NCI-H1105 (cell line): ENCODE measurements at places on chromosomes 2 and 18.

DNA sequence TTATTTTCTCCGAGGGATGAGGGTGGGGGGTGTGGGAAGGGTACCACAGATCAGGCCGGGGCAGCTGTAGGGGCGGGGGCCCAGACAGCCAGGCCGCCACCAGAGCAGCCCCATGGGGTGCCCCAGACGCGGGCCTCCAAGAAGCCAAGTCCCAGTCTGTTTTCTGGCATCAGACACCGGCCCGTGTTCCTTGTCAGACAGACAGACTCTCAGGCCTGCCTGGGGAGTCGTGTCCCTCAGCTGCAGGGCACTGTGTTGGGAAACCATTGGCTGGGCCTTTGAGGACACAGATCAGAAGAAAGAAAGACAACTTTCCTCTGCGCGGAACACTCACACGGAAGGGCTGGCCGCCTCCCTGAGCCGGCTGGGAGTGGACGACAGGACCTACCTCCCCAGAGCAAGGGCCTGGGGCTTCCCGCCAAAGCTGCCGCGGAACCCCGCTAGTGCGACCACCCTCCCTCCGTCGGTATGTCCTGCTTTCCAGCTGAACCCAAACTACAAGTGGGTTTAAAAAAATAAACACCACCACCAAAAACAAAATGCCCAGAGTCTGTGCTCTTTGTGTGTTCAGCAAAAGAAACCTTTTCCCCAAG is 88.0 kb downstream of the SMAD7 start:
- no peak for DNase-seq

- no peak for DNase-seq
Observed at GRCh38 chr2:239199041-239199768, 201.6 kb downstream of the HDAC4 start.

- DNase-seq = no peak
Observed at GRCh38 chr2:17270894-17271293, 247.3 kb downstream of the RAD51AP2 start.

DNA sequence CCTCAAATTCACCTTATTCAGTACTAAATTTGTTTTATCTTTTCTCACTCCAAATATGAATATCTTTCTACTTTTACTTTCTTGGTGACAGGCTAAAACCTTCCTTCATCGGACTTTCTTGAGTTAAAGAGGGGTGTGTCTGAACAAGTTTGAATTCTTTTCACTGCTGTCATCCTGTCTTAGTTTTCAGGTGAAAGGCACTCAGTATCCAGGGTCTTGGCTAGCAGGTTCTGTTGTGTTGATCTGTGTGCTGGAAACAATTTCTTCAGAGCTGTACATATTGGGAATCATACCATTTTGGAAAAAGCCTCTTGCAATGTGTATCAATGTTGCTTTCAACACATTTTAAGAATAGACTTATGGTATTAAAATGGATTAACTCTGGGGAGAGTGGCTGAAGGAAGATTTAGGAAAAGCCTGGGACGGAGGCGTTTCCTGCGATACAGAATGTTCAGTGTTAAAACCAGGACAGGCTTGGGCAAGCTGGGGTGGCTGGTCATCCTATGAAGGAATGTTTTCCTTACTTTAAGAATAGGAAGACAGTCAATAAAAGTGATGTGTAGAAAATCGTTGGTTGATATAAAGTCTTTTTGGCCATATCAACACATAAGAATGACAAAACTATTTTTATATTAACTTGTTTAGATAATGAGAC is 350.7 kb upstream of the SPRED2 start:
- DNase-seq = no peak

DNA sequence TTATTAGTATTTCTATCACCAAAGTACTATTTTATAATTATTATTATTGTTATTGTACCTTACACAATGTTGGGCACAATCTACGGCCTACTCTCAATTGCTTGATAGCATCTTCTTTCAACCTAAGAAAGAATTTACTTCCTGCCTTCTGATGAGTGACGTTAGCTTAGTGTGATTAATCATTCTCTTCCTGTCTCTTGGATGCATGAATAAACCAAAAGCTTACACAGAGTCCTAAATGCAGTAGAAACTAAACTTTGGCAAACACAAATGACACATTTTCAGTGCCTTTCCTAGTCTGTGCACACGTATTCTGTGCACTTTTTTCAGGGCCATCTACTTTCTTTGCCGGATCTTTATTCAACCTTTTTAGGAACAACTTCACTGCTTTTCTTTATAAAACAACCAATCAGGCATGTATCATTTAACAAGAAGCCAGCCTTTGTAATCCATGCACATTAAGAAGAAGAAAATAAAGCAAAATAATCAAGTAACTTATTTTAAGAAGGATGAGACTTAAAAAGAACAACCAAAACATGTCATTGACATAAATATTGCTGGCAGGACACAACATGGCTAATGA is 19.1 kb downstream of the TRAK2 start:
- DNase-seq = no peak

- no peak for DNase-seq
Observed at GRCh38 chr2:156800781-156801361, 364.7 kb downstream of the GPD2 start.

- DNase-seq = no peak
Observed at GRCh38 chr2:45156605-45157004, 147.4 kb upstream of the SIX2 start.

GRCh38 chr2:238720232-238720672 is 127.6 kb upstream of the TWIST2 start:
- peak; percentile 25 for DNase-seq

- no peak for DNase-seq
Observed at GRCh38 chr2:1543776-1544477, 130.7 kb downstream of the TPO start.

- DNase-seq = no peak
Observed at GRCh38 chr2:16481351-16481750, 184.3 kb downstream of the CYRIA start.

DNA sequence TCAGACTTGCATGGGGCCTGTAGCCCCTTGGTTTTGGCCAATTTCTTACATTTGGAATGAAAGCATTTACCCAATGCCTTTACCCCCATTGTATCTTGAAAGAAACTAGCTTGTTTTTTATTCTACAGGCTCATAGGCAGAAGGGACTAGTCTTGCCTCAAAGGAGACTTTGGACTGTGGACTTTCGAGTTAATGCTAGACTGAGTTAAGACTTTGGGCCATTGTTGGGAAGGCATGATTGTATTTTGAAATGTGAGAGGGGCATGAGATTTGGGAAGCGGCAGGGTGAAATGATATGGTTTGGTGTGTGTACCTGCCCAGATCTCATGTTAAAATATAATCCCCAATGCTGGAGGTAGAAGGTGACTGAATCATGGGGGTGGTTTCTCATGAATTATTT is 13.4 kb upstream of the WDR75 start:
- no peak for DNase-seq

DNA sequence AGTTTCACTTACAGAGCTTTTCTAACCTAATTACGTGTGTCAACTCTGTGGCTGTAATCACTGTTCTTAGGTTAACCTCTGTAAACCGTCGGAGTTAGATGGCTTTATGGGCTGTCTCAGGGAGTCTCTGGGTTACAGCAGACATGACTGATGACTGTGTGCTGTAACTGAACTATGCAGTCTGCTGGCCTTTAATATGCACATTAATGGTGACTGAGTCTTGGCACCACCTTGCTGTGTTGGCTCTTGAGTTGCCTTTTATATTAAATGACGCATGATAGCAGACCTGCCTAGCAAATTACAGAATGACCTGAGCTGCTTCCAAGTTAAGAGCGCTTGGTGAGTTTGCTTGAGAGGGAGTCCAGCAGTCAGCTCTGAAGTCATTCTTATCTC is 90.1 kb downstream of the ACKR3 start:
- peak; percentile 41 for DNase-seq

GRCh38 chr2:130135692-130136541 is 6.9 kb upstream of the POTEF start:
- no peak for DNase-seq

DNA sequence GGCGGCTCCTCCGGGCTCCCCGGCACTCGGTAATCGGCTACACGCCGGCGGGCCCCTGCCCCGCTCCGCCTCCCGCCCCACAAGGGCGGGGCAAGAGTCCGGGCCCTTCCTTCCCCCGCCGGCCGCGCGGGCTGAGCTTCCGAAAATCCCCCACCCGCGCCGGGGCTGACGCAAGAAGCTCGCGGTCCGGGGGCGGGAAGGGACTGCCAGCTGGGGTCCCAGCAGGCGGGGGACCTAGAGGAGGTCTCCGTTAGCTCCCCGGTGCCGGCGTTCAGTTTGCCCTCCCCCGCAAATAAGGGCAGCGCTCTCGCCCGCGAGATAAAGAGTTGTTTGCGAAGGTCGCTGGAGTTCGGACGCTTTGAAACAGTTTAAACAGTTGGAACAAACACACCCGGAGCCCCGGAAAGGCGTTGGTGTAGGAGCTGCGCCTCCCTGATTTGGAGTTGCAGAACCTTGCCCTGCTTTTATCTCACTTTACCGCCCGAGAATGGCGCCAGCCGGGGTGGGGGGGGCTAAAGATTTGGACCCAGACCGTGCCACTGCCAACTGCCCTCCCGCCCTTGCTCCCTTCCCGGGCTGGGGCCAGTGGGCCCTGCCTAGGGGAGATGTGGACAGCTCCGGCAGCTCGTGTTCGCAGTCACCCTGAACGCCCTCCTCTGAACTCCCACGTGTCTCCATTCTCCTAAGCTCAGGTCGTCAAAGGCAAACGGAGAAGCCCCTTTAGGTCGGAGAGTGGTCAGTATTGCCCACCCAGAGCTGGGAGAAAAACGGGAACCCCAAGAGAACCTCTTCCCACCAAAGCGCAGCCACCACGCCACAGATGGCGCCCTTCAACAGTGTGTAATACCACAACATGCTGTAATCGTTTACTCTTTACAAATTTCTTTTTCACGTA is at the start of gene NFE2L2:
Gene NFE2L2, minus strand, starts transcription at position 35 of the 895 bp plus-strand sequence. CDS start 151 bp downstream, outside the sequence.
- DNase-seq = peak; percentile 74

- DNase-seq = no peak
Observed at GRCh38 chr2:179239195-179239594, 25.4 kb downstream of the SESTD1 start.

DNA sequence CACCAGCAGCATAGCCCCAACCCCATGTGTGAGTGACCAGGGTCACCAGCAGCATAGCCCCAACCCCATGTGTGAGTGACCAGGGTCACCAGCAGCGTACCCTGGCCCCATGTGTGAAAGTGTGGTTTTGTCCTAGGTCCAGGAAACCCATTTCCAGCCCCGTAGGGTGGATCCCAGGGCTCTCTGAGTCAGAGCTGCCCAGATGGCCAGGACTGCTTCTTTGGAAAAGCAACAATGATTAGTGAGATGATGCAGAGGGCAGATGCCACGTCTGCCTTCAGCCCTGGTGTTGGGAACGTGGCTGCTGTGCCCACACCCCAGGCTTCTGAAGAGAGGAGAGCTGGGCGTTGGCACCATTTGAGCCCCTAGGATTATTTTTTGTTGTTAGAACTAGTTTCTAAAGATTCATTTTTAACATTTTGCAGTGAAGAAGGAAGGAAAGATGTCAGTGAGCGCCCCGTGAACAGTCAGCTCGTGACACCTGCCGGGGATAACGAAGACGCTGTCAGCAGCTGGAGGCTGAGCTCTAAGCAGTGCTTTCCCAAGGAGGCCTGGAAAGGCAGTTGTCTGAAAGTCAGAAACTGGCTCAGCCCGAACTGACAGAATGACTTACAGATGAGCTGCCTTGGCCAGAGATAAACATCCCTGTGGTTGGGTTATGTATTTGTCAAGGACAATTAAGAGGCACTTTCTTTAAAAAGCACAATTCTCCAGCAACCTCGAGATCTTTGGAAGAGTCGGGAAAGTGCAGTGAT is 32.1 kb upstream of the KCNG2 start:
- DNase-seq = no peak

- no peak for DNase-seq
Observed at GRCh38 chr18:74994502-74995418, 214.2 kb downstream of the PTGR3 start.

DNA sequence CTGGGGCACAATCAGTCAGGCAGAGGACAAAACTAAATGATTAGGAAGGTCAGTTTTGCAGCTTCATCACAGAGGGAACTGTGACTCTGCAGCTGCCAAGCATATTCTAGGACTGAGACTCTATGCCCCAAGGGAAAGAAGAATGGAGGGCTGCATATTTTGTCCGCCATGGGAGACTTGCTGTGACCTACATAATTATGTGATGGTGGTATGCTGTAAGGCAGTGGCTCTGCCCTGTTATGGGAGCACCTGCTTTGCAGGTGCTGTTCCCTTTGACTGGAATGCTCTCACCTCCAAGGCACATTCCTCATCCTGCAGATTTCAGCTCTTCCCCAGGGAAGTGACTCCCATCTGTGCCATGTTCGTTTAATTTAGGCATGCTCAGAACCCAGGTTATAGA is 261.9 kb upstream of the EPHA4 start:
- DNase-seq = no peak

- no peak for DNase-seq
Observed at GRCh38 chr2:75246441-75247167, 47.3 kb upstream of the TACR1 start.

GRCh38 chr2:20062615-20063545 is 11.5 kb upstream of the LAPTM4A start:
- DNase-seq = no peak

- DNase-seq = no peak
Observed at GRCh38 chr2:147327613-147328012, 517.2 kb upstream of the ACVR2A start.

DNA sequence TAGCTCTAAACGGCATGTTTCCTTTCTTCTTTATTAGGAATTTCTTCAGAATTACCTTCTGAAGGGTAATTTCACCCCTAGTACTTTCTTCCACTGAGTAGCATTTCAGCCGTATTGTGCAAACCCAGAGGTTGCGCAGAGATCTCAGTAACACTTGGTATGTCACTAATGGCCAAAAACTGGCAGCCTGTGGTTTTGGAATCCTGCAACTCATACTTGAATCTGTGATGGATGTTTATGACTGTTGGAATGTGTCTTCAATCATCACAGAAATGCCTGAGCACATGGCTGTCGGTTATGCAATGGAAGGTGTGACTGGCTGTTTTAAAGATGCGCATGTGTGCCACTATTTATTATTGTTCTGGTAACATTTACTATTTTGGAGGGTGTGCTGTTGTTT is 100.0 kb downstream of the COLEC12 start:
- DNase-seq = no peak

- no peak for DNase-seq
Observed at GRCh38 chr2:111054791-111055691, 65.7 kb upstream of the BCL2L11 start.

GRCh38 chr2:219207884-219208740 is 1.5 kb downstream of the ZFAND2B start:
- peak; percentile 19 for DNase-seq

- no peak for DNase-seq
Observed at GRCh38 chr2:196266855-196267254, 95.5 kb upstream of the STK17B start.
